Naive thymus-derived CD4-positive, alpha-beta T cell (primary cell): ENCODE measurements at places on chromosomes 7 and 10. TPM values are rescaled to one million over a fixed set of nuclear protein-coding genes. Genes with fewer than 3 reads are reported as not detected.

- DNase-seq: no peak
Observed at GRCh38 chr7:29123626-29124190, 22.6 kb downstream of the CPVL start.

DNA sequence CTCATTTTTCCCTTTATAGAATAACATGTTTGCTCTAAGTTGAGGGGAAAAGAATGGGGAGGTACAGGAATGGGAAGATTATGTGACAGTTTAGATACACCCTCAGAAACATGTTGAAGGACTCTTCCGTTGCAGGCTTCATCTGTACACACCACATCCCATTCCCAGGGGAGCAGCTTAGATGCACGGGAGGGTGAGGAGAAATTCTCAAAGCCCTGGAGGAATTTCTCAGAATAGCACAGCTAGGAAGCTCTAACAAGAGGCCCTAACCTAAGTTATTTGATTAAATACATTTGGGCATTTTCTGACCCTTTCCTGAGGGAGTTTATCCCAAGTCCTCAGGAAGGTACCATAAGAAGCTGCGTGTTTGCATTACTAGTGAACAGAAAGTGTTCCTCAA, 660.2 kb upstream of the IGFBP3 start:
- DNase-seq: no peak

TMEM225B gene
- total RNA-seq: 0.80 and 2.2 TPM in 2 replicates

GRCh38 chr7:151101621-151102396, 15.5 kb downstream of the AGAP3 start:
- no peak for DNase-seq

LRRC4 gene
- 0.57 TPM for total RNA-seq

DNA sequence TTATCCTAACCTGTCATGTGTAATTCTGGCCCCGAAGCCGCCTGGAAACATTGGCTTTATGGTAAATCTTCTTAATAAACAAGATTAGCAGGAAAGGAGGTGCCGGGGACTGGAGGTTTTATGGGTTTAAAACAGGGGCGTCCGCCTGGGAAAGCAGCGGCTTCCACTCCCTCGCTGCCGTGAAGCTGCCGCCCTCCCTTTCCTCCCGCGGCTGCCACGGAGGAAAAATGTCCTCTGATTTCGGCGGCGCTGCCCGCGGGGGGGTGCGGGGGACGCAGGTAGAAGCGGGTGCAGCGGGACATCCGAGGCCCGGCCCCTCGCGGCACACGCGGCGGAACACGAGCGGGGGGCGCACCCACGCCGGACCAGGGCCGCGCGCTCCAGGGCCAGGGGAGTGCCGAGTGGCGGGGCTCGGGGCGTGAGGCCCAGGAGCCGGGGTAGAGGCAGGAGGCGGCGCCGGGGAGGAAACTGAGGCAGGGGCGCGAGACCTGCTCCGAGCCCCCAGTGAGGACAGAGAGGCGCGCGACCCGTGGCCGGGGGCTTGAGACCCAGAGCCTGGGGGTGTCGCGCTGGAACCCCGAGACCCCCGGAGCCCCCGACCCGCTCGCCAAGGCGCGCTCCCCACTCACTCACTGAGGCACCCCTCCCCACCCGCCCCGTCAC, 993 bp downstream of the PTPRN2 start:
- no peak for DNase-seq

TUBGCP2 gene
- 67.7 TPM for total RNA-seq

MSRB2 gene
- total RNA-seq: 7.1 TPM
